ENCODE measurements at places on chromosomes 2 and 18.

GRCh38 chr18:58172031-58172430 lies 128.0 kb downstream of the NEDD4L start:
- no peak for DNase-seq

GRCh38 chr2:6819668-6820067 lies 46.0 kb downstream of the CMPK2 start:
- no peak for DNase-seq

- no peak for DNase-seq
Measured at GRCh38 chr2:161355983-161356382, 47.8 kb downstream of the PSMD14 start.

DNA sequence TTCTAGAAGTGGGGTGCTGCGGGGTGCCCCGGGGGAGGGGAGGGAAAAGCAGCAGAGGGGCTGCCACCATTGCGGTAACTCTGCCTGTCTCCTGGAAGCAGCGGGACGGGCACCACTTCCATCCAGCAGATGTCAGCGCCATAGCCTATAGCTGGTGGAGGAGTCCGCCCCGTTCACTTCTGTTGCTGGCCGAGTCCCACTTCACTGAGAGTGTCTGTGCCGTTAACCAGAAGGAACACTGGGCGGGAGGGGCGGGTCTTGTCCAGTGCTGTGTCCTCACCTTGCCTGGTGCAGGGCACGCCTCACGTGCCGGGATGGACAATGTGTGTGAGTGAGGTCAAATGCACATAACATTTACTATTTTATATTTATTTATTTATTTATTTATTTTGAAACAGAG lies 19.3 kb upstream of the ODC1 start:
- DNase-seq, result no peak

DNA sequence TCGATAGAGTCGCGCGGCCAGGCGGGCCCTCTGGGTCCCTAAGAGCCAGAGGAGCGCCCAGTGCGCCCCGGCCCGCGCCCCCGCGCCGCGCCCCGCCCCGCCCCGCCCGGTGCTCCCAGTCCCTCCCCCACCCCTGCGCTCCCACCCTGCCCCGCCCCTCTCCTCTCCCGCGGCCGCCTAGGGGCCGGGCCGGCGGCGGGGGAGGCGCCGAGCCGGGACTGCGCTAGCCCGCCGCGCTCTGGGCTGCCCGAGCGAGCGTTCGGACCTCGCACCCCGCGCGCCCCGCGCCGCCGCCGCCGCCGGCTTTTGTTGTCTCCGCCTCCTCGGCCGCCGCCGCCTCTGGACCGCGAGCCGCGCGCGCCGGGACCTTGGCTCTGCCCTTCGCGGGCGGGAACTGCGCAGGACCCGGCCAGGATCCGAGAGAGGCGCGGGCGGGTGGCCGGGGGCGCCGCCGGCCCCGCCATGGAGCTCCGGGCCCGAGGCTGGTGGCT lies at the start of gene GPC1:
Gene GPC1 (plus strand): TSS at position 207 of the 491 bp plus-strand sequence. CDS start 256 bp downstream, at position 463.
- DNase-seq, result peak; percentile 27

DNA sequence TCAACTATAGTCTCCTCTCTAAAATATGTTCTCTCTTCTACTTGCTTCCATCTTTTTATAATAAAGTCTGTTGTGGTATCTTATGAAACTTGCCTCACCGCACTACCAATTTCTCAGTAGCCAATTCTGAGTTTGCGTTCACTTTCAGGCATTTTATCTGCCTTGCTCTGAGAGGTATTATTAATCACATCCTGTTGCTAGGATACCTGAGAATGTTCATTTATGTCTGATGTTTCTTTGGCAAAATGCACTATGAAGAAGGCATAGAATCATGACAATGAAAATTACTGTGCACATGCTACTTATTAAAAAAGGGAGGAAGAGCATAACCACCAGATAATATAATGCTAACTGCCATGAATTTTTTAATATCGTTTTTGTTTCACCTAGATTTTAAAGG lies 130.2 kb downstream of the CHST9 start:
- no peak for DNase-seq

DNA sequence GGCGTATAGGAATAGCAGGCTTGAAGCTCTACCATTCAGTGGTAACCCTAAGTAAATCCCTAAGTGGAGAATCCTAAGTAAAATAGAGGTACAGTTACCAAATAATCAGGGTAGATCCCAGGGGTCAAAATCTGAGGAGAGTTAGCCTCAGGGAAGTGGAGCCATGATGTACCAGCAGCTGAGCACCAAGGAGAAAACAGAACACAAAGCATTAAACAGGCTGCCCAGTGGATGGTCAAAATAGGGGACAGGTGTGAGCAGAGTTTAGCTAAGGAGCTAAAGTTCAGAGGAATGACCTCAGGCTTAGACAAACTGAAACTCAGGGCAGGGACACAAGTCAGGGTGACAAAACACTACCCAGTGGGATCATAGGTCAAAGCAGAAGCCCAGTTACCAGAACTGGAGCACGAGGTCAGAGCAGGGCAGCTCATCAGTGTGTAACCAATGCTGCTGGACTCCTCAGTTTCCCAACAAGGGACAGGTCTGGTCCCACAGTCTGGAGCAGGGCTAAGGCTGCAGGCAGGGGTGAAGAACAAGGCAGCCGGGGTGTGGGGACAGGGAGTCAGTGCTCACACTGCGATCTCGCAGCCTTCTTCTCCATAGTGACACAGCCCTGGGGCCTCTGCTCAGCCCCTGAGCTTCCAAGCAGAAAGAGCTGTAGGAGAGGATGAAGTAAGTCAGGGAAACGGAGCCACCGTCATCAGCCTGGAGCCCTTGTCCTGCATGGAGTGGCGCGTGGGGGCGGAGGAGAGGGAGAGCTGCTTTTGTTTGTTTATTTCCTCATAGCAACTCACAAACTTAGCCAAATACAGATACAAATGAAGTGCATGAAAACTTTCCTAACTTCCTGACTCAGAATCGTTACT lies 264.0 kb downstream of the MREG start:
- no peak for DNase-seq

DNA sequence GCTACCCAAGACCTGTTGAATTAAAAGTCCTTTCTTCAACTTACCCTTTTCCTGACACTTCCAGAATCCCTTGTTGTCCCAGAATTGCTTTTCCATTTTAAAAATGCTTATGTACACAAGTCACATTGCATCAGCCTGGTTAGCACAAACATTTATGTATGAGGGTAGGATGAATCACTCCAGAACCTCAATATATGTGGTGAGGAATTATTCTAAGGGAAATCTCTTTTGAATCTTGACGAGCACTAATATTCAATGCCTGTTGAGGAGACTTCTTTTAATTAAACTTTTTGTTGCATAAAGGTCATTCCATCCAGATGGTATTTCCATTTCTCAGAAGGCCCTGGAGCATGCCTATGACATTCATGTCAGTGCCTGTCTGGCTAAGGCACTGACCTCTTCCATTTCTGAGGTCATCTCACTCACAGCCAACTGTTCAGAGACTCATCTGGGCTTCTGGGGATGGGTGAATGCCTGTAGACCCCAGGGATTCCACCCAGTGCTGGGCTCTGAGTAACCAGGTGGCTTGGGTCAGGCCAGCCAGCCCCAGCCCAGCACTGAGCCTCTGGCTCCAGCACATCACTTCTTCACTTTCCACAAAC lies 28.2 kb downstream of the ACMSD start:
- DNase-seq, result no peak

DNA sequence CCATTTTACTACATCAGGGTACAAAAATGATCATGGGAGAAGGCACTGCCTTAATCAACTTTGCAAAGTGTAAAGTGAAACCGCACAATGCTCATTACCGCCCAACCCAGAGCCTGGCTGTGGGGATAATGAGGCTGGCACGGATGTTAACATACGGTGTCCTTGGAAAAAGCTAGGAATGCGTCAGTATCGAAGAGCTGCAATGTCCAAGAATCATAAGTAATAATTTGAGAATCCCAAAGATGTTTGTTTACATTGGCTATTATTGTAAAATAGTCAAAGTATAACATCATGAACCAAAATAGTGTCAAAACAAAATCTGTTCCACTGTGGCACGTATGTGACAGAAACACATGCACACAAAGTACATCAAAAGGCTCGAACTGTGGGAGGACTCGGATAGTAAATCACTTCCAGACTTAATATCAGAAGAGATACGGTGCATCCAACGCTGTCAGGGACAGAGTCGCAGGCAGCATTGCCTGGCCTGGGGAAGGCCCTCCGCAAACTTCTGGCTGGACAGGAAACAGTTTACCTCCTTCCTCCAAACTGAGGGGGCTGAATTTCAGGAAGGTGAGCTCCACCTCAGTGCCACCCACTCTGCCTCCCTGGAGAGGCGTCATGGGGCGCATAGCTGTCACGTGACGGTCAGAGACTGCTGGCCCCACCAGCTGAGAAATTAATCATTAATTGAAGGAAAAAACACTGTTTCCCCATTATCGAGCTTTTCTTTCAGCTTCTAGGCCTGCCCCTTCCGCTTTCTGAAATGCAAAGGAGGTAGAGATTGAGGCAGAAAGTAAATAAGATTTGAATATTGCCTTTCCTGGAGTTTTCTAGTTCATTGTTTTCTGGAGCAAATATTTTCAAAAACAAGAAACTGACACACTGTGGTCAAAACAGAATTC lies 1.8 kb upstream of the ID2 start:
- no peak for DNase-seq

DNA sequence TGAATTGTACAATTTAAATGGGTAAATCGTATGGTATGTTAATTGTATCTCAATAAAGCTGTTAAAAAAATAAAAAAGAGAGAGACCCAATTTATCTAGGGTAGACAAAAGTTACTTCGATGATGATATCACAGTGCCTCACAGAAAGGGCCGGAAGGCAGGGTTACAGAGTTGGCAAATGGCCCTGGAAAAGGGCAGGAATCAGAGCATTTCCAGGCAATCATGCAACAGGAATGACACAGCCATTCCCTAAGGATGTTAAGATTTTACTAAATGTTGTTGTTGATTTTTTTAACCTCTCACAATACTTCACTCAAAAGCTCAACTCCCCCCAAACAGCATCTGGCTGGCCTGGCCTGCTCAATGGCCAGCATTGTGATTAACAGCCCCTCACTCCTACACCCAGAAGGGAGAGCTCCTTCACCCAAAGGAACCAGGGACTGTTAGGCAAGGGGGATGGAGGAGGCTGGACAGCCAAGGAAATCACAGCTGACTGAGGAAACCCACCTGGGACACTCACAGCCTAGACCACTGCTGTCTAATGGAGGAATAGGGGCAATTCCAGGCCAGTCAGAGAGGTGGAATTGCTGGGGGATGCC lies 7.7 kb upstream of the SP100 start:
- no peak for DNase-seq

- peak; percentile 27 for DNase-seq
Measured at GRCh38 chr18:13216711-13217465, 1.7 kb upstream of the LDLRAD4 start.

DNA sequence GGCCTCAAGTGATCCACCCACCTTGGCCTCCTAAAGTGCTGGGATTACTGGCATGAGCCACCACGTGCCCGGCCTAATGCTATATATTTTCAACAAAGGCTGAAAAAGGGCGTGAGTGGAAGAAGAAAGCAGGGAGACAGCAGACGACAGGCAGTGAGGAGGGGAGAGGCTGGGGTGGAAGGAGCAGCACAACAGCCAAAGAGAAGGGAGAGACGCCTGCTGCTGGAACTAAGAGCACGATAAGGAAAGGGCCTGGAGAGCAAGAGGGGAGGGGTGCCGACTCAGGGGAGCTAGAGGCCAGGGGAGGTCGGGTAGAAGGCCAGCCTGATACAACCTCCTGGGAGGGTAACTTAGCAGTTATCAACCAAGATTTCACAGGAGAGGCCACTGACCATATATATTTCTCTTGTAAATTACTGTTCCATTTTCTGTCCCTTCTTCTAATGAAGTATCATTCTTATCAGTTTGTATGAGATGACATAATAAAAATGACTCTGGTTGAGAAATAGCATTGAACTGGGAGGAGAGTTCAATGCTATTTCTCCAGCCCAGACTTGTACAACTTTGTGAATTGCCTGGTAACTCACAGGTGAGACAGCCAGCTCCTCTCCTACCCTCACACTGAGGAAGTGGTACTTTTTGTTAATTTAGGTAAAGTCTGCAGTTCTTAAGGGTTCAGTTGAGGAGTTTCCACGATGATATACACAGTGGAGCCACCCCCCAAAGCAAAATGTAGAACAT lies 5.8 kb upstream of the RNU4ATAC start:
- no peak for DNase-seq

- DNase-seq, result no peak
Measured at GRCh38 chr2:2704428-2705090, 373.5 kb upstream of the MYT1L start.

DNA sequence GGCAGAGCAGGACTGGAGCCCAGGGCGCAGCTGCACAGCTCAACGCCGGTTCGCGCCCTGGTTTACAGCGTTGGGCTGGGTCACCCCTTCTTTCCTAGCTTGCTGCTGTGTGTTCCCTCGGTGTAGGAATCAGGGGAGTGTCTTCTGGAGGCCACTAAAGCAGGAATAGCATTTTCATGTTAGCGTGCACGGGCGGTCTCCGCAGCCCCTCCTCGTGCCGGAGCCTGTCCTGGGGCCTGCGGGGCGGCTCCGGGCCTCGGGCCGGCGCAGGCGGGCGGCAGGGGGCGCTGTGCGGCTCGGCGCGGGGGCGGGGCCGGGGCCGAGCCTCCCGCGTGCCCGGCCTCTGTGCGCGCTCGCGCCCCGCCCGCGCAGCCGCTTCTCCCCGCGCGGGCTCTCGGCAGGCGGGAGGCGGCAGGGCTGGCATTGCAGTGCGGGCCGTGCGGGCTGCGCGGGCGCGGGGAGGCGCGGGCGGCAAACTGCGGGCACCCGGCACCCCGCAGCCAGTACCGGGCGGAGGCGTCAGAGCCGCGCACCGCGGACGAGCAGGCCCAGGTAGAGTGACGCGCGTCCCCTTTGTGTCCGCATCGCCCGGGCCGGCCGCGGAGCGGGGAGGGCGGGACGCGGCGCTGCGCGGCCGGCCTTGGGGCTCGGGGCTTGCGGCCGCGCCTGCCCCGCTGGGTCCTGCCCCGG lies at the start of gene RNF144A:
Gene RNF144A (plus strand): TSS at position 342 of the 690 bp plus-strand sequence. CDS start 79,515 bp downstream, outside the sequence.
- DNase-seq, result peak; percentile 47

- no peak for DNase-seq
Measured at GRCh38 chr2:65256054-65256453, 28.4 kb downstream of the ACTR2 start.

DNA sequence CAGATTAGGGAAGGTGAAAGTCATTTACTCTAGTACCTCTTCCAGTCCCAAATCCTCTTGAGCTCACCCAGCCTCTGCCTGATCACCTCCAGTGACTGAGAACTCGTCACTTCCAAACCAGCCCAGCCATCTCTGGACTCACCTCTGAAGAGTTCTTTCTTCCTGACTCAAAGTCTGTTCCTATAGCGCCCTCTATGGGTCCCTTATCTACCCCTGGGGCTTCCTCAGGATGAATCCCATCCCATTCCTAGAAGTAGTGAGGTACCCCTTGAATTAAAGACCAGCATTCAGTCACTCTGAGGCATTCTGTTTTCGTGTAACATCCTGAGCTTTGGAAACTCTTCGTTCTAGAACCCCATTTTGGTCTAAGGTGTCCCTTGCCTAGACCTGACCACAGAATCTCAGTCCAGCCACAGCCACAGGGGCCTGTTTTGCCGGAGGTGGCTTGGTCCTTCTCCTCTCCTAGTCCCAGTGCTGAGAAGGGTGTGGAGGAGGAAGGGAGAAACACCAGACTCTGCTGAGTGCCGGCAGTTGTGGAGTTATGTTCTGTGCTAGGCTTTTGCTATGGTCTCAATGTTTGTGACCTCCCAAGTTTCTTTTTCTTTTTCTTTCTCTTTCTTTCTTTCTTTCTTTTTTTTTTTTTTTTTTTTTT lies 32.7 kb downstream of the SIX3 start:
- DNase-seq, result no peak
